ENCODE measurements at places on chromosomes 1 and 21. TPM values are rescaled to one million over a fixed set of nuclear protein-coding genes. Genes with fewer than 3 reads are reported as not detected.

The RORC gene
- total RNA-seq = not detected

The LHX8 gene
- total RNA-seq = 1.5 TPM

The CFAP298 gene
- 32.8 TPM for total RNA-seq

The OPTC gene
- not detected for total RNA-seq

The ZNF648 gene
- total RNA-seq = not detected

The LEMD1 gene
- total RNA-seq = not detected

The NES gene
- total RNA-seq = 1.2 TPM

The ZMYND12 gene
- total RNA-seq = 0.55 TPM

The CD1E gene
- not detected for total RNA-seq

The FAM151A gene
- total RNA-seq = not detected

The C4BPA gene
- 0.58 TPM for total RNA-seq

The MTOR gene
- 17.0 TPM for total RNA-seq

The CD5L gene
- not detected for total RNA-seq

The GATAD2B gene
- 8.5 TPM for total RNA-seq

The RAP1GAP gene
- total RNA-seq = 14.4 TPM

The FAM177B gene
- not detected for total RNA-seq

The DDAH1 gene
- 6.9 TPM for total RNA-seq

The CD52 gene
- total RNA-seq = not detected

The CRYAA gene
- not detected for total RNA-seq

The NTMT2 gene
- not detected for total RNA-seq

The PPM1J gene
- 1.5 TPM for total RNA-seq

The KIF2C gene
- total RNA-seq = 39.4 TPM

The TBX15 gene
- total RNA-seq = 0.08 TPM

The SPATA1 gene
- total RNA-seq = 0.88 TPM

The FCRL1 gene
- not detected for total RNA-seq

The CELA3B gene
- not detected for total RNA-seq

The PRKAB2 gene
- 11.4 TPM for total RNA-seq

The LIN9 gene
- total RNA-seq = 7.7 TPM

The BNIPL gene
- total RNA-seq = 0.09 TPM

The MCOLN3 gene
- 3.6 TPM for total RNA-seq

The AMY1C gene
- not detected for total RNA-seq

The GSTM1 gene
- total RNA-seq = not detected

The KCNJ15 gene
- total RNA-seq = 0.50 TPM
